ENCODE measurements at places on chromosomes 6 and 20.

- no peak for DNase-seq
Observed at GRCh38 chr6:2546901-2547300, 203.8 kb downstream of the MYLK4 start.

DNA sequence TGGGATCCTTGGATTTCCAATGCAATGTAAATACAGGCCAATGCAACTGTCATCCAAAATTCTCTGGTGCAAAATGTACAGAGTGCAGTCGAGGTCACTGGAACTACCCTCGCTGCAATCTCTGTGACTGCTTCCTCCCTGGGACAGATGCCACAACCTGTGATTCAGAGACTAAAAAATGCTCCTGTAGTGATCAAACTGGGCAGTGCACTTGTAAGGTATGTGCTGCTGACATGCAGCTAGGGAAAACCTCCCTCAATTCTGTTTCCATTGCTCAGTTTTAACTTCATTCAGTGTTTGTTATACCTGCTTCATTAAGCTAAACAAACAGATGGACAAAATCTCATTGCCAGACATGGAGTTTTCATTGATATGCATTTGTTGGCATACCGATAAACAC, 397.1 kb downstream of the ARHGAP18 start:
- no peak for DNase-seq

GRCh38 chr6:43284991-43285781, 12.9 kb upstream of the SLC22A7 start:
- no peak for DNase-seq

GRCh38 chr6:4662886-4663285, 113.3 kb upstream of the CDYL start:
- no peak for DNase-seq

DNA sequence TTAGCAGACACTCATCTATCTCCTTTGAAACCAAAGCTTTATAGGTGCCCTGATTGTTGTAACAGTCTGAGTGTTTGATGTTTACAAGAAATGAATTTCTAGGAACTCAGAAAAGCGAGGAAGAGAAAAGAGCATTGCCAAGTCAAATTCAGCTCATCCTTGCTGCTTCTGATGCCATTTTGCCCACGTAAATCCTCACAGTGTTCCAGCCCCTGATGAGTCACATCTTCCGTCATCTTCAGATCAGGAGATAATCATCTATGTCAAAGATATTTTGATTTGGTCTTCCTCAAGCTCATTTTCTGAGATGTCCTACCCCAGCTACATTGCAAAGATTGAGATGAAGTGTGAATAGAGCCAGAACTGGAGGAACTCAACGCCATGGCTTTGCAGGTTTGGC, 426.2 kb downstream of the BMP2 start:
- DNase-seq, result no peak

- DNase-seq, result no peak
Observed at GRCh38 chr6:126941751-126942150, 176.7 kb upstream of the RSPO3 start.

DNA sequence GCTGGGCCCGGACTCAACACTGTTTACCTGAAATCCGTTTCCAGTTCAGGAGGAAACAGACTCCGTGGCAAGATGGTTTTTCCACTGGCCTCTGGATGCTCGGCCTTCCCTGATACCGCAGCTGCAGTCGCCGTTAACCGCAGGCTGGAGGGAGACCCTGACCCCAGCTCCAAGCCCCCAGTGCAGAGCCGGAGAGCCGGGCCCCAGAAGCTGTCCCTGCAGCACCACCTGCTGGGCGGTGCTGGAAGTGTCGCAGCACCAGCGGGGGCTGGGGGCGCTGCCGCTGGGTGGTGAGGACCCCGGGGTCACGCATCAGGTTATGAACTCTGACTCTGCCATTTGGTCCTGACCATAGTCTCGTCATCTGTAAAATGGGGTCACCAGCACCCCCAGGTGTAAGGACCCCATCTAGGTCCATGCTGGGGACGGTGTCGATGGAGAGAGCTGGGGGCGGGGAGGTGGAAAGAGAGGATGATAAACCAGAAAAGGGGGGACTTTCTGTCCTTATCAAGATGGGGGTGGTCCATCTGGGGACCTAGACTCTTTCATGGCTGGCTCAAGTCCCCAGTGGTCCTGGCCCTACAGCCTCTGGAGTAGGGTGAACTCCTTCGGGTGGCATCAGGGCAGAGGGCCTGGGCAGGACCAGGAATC, 20.8 kb upstream of the CHRNA4 start:
- DNase-seq, result no peak

- DNase-seq, result no peak
Observed at GRCh38 chr20:35508493-35509218, 20.8 kb downstream of the C20orf173 start.

DNA sequence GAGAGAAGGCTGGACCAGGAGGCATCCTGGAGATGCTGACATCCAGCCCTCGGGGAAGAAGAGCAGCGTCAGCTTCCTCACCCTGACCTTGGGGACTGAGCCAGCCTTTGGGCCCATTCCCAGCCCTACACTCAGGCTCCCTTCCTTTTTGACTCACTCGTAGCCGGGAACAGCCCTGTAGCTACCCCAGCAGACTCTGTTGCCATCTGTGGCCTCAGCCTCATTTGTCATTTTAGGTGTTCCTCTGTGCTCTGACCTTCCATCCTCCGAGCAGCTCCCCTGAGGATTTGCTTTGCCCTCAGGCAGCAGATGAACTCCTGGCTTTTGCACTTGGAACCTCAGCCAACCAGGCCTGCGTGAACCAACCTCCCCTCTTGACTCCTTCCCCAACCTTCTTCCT, 67.5 kb downstream of the ELOVL2 start:
- DNase-seq, result no peak

DNA sequence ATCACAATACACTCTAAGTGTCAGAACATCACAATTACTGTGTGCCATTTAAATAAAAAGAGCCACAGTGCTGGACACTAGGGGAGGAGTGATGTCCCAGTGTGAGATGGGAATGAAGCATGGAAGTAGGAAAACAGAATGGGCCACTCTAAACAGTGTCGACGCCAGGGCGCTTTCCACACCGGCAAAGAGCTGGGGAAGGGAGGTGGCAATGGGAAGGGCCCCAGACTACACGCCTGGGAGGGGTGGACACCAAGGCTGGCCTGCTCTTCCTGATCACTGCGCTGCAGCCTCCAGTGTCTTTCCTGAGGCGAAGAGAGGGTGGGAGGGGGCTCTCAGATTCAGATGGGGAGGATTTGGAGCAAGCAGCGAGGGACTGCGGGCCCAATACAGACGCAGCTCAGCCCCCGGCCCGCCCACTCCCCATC, 75.9 kb downstream of the ERMARD start:
- DNase-seq, result no peak

DNA sequence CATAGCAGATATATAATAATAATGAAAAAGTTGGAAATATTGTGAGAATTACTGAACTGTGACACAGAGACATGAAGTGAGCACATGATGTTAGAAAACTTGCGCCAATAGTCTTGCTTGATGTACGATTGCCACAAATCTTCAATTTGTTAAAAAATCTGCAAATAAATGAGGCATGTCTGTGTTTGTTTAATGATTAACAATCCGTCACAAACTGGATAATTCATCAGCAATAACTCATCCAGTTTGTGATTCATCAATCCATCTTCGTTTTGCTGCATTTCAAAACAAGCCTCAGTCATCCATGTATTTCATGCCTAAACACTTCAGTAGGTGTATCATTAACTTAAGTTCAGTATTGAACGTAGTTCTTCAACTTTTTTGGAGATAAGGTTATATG, 25.5 kb upstream of the SMIM26 start:
- no peak for DNase-seq

GRCh38 chr20:1783245-1783644, 112.0 kb upstream of the SIRPA start:
- no peak for DNase-seq

DNA sequence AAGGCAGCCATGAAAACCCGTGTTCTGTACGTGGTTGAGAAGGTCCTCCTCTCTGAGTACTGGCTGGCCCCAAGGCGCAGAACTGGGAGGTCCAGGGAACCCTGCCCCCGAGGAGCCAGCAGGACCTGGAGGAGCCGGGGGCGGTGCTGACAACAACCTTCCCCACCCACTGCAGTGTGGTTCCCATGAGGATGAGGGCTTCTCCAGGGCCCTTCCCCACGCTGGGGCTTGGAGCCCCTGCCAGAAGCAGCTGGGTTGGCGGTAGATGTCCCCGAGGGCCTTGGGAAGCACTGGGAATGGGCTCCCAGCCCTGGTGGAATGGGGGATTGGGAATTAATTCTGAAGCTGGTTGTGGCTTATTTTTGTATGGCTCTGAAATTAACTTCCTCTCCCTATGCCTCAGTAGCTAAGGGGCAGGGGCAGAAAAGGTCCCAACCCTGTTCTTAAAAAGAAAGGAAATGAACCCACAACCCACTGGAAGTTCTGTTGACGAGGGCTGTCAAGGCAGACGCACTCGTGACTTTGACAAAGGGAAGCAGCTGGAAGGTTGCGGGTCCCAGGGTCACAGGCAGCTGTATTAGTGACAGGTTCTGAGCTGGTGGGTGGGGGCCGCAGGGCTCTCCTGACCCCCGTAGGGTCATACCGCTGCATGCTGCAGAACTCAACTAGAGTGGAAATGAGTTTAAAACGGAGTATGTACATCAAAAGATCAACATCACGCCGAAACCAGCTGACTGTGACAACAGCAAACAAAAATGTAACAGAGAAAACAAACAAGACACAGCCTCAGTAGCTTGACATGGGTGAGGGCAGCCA, 13.9 kb upstream of the HELZ2 start:
- DNase-seq, result no peak

DNA sequence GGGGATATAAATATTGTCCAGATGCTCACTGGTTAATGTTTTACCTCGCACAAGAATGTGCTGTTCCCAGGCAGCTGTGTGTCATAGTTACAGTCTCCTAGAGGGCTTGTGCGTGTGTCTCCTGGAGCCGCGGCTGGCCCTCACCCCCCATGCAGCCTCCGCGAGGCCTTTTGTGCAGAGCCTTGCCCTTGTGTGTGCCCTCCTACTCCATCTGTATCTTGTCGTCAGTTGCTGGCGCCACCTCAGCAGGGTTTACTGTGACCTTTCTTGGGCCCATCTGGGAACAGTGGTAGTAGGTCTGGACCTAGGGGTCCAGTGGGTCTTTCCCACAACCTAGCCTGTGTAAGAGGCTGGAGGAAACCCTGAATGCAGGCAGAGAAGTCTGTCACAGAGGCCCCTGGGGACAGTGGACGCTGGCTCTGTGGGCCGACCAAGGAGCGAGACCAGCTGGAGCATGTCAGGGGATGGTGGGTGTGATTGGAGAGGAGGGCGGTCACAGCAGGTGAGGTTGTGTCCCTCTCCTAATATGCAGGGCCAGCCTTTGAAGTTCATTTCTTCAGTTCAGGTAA, 35.2 kb downstream of the PPP1R14C start:
- DNase-seq, result no peak

DNA sequence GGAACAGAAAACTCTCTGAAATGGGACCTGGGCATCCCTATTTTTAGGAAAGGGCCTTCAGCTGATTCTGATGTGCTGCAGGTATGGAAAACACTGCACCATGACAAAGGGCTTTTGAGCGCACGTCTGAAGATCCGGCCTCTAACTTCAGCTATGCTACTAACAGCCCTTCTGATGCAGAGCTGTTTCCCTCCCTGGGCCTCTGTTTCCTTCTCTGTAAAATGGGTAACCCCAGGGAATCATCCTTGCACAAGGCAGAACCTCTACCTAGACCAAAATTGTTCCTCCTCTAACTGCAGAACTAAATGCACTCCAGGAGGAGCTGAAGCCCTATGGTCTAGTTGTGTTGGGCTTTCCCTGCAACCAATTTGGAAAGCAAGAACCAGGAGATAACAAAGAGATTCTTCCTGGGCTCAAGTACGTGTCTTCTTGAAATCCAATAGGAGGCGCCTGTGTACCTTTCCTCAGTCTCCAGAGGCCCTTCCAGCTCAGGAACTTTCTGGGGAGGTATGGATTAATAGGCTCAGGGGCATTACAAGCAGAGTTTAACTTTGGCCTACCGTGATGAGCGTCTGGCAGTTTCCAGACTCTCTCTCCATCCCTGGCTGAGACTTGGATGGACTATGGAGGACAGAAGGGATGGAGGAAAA, 5.9 kb downstream of the GPX5 start:
- no peak for DNase-seq

DNA sequence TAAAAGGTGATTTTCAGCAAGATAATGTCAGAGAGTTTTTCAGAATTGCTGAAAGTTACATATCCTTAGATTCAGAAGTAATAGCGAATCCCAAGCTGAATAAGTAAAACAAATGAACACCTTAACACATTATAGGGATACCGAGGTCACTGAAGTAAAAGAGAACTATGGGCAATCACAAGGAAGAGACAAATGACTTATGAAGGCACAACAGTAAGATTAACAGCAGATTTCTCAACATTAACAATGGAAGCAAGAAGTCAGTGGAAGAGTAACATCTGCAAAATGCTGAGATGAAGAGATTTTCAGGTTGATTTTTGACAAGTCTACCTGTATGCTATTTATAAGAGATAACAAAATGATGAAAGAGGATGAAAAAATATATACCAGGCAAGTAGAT, 86.1 kb upstream of the EZR start:
- no peak for DNase-seq

GRCh38 chr20:1616858-1617434, 2.9 kb downstream of the SIRPB1 start:
- DNase-seq, result no peak

- DNase-seq, result no peak
Observed at GRCh38 chr6:19721766-19722377, 115.3 kb upstream of the ID4 start.

DNA sequence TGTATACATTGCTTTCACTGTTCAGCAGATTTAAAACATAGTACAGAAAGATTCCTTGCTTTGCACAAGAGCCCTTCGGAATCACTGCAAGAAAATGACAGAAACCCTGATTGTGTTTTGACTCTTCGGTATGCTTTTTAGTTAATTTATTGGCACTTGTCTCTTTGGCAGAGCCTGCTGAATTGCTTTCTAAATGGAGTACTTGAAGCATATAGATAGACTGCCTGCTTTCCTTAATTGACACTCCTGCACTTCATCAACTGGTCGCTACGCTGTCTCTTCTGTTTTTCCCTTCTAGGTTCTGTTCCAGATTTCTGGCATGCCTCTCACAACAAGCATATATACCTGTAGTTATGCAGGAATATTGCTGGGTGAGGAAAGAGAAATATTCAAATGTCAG, 22.4 kb upstream of the RBM24 start:
- no peak for DNase-seq

DNA sequence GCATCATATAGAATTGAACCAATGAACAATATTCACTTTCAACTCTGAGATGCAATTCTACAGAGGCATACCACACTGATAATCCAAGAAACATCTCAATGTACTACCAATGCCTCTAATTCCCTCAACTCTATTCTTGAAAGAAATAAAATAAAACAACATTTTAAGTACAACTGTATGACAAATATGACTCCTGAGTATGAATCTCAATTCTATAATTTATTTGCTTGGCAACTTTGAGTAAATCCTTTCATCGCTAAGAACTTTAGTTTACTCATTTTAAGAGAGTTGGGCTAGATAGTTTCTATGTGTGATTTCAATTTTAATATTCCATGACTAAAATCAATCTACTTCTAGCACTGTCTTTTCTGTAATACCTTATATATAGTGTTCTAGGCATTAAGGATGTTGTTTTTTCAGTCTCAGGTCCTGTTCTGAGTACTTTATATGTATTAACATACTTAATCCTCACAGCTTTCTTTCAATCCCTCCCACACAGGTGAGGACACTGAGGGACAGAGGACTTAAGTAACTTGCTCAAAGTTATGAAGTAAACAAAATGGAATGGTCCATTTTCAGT, 33.4 kb downstream of the GOPC start:
- DNase-seq, result no peak
